Activated naive CD8-positive, alpha-beta T cell treated with anti-CD3 and anti-CD28 coated beads, Interleukin-2, amount 10 ng/mL, durations not matched to agents 7 days and 5 days (primary cell): ENCODE measurements at places on chromosomes 5 and 9. TPM values are rescaled to one million over a fixed set of nuclear protein-coding genes. Genes with fewer than 3 reads are reported as not detected.

The PCDHA1 gene
- total RNA-seq = not detected

The ADRB2 gene
- 5.3 TPM for total RNA-seq

The CARTPT gene
- not detected for total RNA-seq

- H3K27me3 ChIP-seq = peaks cover 18% of the 10 kb centered on the region
- no peak overlapping the region for H3K27ac ChIP-seq
- H3K36me3 ChIP-seq = no peaks in the 10 kb centered on the region
Observed at GRCh38 chr5:53429706-53430105, 50.7 kb upstream of the FST start.

- peaks cover 24% of the 10 kb centered on the region for H3K27me3 ChIP-seq
- DNase-seq = no peak
- peaks cover 14% of the 10 kb centered on the region for H3K4me1 ChIP-seq
- H3K36me3 ChIP-seq = no peaks in the 10 kb centered on the region
- no peak overlapping the region for H3K27ac ChIP-seq
Observed at GRCh38 chr5:90873033-90873517, 314.5 kb downstream of the ADGRV1 start.

DNA sequence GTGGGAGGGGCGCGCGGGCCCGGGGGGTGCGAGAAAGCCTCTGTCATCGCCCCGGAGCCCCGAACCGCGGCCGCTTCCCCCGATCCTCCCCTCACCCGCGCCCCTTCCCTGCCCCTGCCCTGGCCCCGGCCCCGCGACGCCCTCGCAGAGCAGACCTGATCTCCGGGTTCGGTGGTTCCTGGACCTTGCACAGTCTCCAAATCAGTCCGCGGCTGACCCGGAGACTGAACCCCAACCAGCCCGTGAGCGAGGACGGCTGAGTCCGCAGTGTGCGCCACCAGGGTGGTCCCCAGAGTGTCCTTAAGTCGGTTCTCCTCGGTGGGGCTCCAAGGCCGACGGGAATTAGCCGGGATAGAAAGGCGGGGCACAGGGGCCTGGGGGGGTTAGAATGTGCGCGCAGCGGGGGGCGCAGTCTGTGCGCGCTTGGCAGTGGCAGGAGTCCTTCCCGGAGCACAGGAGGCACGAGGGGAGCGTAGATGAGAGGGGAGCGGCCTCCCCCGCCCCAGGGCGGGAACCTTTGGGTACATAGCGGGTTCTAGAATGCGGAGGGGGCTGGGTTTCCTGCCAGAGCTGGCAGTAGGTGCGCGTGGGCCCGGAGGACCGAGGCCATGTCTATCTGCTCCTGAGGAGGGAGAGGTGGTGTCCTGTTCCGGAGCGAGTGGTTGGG, 779 bp downstream of the PKN3 start:
- DNase-seq = peak; percentile 60
- H3K4me3 ChIP-seq = peak overlapping the region; percentile 92
- no peaks in the 10 kb centered on the region for H3K36me3 ChIP-seq
- H3K4me1 ChIP-seq = peaks cover 10% of the 10 kb centered on the region
